ENCODE measurements at places on chromosomes 1 and 21.

DNA sequence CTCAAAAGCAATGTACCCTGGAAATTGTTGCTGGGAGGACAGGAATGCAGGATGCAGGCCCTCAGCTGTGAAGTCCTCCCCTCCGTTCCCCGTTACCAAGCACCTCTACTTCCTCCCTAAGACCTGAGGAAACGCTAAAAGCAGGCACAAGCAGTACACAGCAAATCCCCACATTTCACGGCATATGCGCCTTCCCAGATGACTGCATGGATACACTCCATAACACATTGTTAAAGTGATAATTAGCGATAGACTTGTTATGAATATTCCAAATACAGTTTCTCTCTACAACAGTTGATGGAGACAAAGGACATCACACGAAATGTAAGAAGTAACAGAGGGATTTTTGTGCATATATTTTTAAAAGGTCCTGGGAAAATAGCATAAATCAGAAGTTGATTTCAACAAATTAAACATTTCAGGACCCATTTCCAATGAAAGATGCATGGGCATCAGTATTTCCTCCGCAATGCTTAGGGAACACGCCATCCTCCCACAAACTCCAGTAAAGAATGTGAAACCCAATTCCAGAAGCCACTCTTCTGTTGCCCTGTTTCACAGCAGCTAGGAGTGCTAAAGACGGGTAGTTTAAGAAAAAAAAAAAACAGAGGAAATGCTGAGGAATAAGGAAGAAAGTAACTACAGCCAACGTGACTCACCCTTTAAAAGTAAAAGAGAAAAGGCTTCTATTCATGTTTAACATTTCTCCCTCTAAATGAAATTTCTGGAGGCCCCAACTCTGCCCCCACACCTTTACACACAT lies 75.5 kb downstream of the HIVEP3 start:
- DNase-seq = no peak

- DNase-seq = no peak
These were observed 65.7 kb upstream of the NHLH2 start for GRCh38 chr1:115906627-115907026.

GRCh38 chr1:34984793-34985608 lies at the start of gene TMEM35B:
Gene TMEM35B, minus strand, starts transcription at chr1:34985347. Its CDS starts 42 bp downstream, at chr1:34985305.
- DNase-seq = no peak

- DNase-seq = no peak
These were observed 43.7 kb downstream of the KIF21B start for GRCh38 chr1:200979574-200980451.

DNA sequence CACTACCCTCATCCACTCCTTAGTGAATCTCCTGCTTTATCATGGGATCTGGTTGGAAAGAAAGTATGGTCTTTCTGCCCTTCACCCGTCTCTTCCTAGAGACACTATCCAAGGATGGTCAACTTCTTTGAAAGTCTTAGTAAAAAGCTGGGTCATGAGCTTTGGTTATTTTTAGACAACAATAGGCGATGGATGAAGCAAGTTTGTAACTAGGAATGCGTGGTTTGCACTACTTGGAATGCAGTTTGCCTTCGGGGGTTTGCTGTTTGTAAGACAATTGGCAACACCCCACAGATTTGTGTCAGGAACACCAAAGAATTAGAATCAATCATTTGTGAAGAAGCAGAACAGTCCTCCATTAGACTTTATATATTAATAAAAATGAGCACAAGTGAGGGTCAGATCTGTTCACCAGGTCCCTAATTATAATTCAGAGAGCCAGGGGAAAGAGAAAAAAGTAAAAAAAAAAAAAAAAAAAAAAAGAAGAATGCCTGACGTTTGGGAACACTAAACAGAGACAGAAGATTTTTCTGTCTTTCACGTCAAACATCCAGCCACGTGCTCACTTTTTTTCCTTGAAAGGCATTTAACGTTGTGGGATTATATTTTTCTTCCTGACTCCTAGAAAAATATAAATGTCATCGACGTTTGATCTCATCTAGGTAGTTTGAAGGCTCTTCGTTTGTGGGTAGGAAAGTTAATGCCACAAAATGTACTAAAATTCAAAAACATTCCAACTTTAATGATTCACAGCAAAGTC lies 60.7 kb upstream of the BTG3 start:
- DNase-seq = no peak

Data from cerebellar nuclear complex (tissue), 1 donor.